Stimulated activated CD4-positive, alpha-beta T cell treated with anti-CD3 and anti-CD28 coated beads, TNF-alpha, amount 100 ng/mL, for 24 hours (primary cell): ENCODE measurements at places on chromosomes 12 and 14.

DNA sequence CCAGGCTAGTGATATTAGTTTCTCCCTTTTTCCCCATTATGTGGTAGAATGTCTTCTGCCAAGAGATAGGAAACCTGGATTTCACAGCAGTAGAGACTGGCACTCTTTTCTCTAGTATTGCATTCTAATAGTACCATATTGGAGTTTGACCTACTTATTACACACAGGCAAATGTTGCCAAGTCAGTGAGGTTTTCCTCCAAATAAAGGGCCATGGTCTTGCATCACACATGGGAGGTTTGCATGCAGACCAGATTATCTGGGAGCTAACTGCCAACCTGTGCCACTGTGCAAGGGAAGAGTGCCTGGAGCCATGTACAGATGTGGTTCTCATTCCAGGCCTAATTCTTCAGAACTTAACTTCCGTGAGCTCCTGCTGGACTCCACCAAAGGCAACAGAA is 113.3 kb downstream of the ANO6 start:
- no peak for DNase-seq

GRCh38 chr14:103819503-103820307 is 27.7 kb downstream of the PPP1R13B start:
- DNase-seq, result no peak

DNA sequence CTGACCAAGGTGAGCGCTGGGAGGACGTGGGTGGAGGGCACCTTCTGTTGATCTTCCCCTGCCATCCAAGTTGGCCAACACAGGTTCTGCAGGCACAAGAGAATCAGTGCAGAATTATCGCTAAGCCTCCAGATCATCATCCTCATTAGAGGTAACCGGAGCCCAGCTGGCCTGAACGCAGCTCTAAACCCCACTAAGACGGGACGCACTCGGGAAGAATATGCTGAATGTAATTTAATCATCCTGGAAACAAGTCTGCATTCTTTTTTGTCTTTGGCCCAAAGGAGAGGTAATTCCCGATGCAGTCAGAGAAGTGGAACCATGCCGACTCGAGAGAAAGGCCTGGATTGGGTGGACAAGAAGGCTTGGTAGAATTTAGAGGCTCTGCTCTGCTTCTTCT is 111.0 kb upstream of the GSC start:
- DNase-seq, result no peak

- no peak for DNase-seq
These were observed 1.3 kb upstream of the ESYT1 start for GRCh38 chr12:56126732-56127239.

DNA sequence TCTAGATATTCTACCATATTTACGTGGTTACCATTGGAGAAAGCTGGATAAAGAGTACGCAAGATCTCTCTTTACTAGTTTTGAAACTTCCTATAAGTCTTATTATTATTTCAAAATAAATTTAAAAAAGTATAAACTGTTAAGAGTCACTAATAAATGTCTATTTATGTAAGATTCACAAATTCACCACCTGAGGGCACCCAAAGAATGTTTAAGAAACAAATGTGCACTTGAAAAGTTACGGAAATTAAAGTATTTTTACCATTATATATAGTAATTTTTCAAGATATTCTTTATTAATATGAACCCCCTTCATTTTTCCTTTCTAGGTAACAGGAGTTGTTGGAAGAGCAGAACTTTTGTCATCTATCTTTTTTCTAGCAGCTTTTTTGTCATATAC is 11.9 kb downstream of the TMTC3 start:
- no peak for DNase-seq
